ENCODE measurements at places on chromosomes 16 and 17.

- H3K27ac ChIP-seq: peak overlapping the region; percentile 44
- peaks cover 4% of the 10 kb centered on the region for H3K4me1 ChIP-seq
- peaks cover 2% of the 10 kb centered on the region for H3K36me3 ChIP-seq
- no peak for DNase-seq
- H3K27me3 ChIP-seq: no peaks in the 10 kb centered on the region
Observed at GRCh38 chr17:1783834-1784611, 22.2 kb downstream of the SERPINF1 start.

- H3K36me3 ChIP-seq: no peaks in the 10 kb centered on the region
- no peak for DNase-seq
- peaks cover 48% of the 10 kb centered on the region for H3K4me1 ChIP-seq
- H3K27me3 ChIP-seq: no peaks in the 10 kb centered on the region
- H3K4me3 ChIP-seq: no peak overlapping the region
Observed at GRCh38 chr16:66154801-66155200, 211.7 kb upstream of the CDH5 start.

- peak overlapping the region; percentile 66 for H3K27ac ChIP-seq
- peaks cover 48% of the 10 kb centered on the region for H3K4me1 ChIP-seq
- H3K27me3 ChIP-seq: no peaks in the 10 kb centered on the region
- no peak overlapping the region for H3K4me3 ChIP-seq
Observed at GRCh38 chr17:41010441-41010840, 1.5 kb upstream of the KRTAP3-1 start.

DNA sequence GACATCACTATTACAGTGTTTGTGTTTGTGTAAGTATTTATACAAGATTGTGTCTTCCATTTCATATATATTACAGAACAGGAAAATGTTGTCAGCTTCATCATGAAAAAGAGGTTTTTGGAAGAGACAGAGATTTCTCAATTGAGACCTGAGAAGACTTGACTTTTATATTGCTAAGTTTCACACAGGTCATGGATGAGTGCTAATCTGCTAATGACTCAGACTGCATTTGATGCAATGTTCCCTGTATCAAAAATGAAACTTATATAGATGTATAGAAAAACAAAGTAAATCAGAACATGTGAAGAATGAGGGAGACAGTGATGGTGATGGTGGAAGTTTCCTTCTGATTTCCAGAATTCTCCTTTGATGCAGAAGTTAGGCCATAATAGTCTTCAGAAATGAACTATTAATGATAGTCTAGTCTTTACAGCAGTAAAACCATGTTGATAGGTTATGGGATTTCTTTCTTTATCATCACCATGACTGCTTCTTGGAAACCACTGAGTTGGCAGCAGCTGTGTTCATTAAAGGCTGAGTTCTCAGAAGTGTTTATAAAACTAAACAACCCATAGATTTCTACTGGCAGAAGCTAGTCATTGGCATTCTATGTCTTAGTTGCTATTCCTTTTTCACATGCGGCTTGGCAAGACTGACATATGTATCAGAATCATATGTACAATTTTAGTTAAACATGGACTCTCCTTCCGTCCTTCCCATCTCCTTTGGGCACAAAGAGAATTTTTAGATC lies 56.1 kb downstream of the PCTP start:
- H3K27me3 ChIP-seq: no peaks in the 10 kb centered on the region
- no peak overlapping the region for H3K4me3 ChIP-seq
- no peak for DNase-seq
- no peak overlapping the region for H3K27ac ChIP-seq
- H3K36me3 ChIP-seq: no peaks in the 10 kb centered on the region
- no peaks in the 10 kb centered on the region for H3K4me1 ChIP-seq
